ENCODE measurements at places on chromosomes 2 and 18. TPM values are rescaled to one million over a fixed set of nuclear protein-coding genes. Genes with fewer than 3 reads are reported as not detected.

DNA sequence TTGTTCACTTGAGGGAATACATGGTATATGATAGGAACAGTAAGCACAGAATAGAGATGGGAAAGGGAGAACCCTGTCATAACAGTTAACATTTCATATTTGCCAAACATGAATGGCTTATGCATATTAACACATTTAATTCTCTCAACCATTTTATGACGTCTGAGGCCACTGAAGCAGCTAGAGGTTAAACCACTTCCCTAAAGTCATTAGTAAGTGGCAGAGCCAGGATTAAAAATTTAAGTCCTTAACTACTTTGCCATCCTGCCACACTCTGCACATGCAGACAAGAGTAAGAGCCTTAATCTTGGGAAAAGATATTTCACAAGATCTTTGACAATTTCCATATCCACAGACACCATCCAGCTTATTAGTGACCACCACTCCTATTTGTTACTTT is 2.1 kb downstream of the LIPT1 start:
- no peak for DNase-seq

The NT5C1B gene
- total RNA-seq, result not detected

DNA sequence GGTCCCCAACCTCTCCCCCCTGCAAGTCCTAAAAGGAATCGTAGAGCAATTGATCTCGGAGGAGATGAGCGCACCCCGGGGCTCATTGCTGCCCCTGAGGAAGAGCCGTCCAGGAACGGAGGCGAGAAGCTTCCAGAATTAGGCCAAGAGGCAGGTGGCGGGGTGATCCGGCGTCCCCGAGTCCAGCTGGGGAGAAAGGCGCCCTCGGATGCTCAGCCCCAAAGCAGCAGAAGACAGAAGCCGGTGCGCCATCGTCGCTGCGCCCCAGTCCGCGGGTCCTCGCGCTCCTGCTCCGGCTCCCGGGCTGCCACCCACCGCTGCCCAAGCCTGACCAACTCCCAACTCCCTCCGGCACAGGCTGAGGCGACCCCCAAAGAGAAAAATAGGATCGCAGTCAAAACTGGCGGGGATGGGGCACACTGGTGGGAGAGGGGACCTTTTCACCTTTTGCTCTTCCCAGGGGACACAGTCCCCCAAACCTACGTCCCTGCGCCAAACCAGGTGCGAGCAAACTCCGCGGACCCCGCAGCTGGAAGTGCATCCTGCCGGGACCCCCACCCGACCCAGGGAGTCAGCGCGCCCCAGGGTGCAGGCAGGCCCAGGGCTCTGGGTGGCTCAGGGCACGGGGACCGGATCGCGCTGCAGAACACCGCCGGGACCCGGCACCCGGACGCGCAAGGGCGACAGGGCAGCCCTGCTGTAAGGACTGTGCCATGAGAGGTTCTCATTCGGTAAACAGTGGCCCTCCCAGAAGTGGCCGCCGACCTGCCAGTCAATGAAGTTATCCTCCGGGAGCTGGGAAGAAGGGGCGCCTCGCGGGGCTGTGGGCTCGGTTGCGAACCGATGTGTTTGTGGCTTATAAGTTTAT is 8.4 kb upstream of the MEIS1 start:
- DNase-seq, result no peak

DNA sequence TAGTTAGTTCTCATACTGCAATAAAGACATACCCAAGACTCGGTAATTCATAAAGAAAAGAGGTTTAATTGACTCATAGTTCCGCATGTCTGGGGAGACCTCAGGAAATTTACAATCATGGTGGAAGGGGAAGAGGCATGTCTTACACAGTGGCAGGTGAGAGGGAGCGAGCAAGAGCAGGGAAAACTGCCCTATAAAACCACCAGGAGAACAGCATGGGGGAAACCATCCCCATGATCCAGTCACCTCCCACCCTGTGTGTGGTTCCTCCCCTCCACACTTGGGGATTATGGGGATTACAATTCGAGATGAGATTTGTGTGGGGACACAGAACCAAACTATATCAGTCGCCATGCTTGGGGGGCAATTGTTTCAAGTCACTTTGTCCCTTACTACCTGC is 1.1 kb upstream of the SSB start:
- no peak for DNase-seq

The CFAP210 gene
- total RNA-seq, result not detected

The DOK6 gene
- total RNA-seq, result not detected

The G6PC2 gene
- not detected for total RNA-seq

DNA sequence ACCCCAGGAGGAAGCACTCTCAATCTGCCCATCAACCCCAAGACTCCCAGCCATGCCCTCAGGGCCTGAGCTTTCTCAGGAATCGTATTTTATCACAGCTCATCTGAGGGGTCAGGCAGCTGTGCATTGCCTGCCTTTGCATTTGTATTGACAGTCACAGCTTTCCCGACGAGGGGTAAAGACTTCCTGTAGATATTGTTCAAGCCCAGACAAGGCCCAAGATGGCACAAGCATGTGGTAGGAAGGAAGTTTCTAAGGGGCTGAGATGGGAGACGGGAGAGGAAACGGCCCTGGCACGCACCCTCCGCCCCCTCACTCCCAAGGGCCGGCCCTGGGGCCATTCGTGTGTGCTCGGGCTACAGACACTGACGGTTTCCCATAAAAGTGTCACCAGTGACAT is 34.2 kb upstream of the PRLH start:
- DNase-seq, result no peak

DNA sequence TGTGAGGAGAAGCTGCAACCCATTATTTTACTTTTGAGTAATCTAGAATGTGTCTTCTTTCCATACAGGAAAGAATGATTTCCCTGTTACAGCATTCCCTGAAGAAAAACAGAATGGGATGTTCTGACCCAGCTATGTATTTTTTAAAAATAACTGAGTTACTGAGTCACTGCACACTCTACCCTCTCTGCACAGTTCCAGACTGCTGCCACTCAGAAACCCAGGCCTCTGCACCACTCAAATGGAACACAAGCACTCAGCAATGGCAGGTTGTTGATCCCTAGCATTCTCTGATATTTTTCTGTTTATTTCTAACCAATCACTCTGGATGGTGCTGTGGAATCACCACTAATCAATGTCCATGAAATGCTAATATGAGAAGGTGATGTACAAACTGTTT is 1300.0 kb upstream of the FAM98A start:
- no peak for DNase-seq

The CFC1 gene
- not detected for total RNA-seq

The PREB gene
- total RNA-seq, result 95.9 TPM

GRCh38 chr2:137813176-137813575 is 151.1 kb upstream of the HNMT start:
- no peak for DNase-seq

DNA sequence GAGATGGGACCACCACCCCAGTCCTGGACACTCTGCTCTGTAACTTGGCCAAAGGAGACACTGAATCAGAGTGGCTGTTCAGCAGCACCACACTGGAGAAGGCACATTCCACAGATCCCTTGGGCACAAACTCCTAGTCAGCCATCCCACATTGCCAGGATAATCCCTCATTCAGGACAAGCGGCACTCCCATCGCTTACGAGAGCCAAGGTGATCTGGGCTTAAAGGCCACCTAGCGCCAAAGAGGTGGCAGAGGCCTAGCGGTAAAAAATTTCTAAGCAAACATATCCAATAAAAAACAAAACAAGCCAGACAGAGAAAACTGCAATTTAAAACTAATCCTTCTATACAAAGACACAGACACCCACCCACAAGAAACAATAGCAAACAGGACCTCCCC is 62.2 kb downstream of the EPB41L3 start:
- no peak for DNase-seq

The VWC2L gene
- total RNA-seq, result not detected

DNA sequence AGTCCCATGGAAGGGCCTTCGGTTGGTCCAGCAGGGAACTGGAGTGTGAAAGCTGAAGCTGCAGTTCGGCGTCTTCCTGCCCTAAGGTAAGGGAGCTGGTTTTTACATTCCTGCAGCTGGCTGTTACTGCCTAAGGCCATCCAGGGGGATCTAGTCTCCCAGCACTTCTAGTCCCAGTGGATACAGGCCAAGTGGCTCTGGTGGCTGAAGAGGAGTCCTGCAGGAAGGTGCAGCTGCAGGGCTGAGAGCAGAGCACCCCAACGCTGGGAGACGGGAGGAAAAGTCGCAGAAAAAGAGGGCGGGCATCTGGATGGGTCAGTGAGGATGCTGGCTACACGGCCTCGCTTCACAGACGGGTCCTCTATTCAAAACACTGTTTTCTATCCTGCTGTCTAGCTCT is 225.0 kb upstream of the HS6ST1 start:
- no peak for DNase-seq

GRCh38 chr2:232521959-232522622 is 1.9 kb downstream of the PRSS56 start:
- peak; percentile 45 for DNase-seq

The HOXD13 gene
- not detected for total RNA-seq

GRCh38 chr18:41695441-41695840 is 259.6 kb upstream of the PIK3C3 start:
- DNase-seq, result no peak

DNA sequence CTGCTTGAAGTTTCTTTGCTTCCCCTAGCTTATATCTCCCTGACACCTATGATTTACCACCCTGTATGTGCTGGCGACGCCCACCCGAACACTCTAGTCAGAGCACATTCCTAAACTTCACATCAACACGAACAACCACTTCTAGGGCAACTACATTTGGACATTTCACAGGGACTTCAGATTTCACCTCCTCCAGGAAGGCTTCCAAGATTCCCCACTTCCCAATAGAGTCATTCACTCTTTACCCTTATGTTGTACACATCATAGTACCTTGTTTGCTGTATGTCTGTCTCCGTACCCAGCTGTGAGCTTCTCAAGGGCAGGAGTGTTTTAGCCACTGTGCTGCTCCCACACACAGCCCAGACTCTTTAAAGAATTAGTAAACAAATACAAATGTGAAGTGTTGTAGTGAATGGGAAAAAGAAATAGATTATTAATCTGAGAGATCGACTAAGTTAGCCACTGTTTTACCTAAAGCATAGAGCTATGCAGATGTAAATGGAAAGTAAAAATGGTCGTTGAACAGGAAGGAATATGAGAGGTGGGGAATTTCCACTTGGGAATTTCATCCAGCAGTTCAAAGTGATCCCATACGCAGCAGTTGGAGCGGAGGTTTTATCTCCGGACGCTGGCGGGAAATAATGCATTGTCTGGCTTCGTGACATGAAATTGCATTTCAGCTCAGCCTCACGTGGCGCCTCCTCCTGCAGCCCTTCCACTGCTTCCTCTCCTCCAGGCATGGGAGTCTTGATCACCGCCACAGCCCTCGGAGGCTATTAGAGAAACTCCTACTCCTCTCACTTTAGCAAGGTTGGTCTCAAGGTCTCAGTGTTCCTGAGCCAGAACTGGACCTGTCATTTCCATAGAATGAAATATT is 233.4 kb upstream of the COPS8 start:
- DNase-seq, result no peak
